ENCODE measurements at places on chromosomes 1 and 21.

DNA sequence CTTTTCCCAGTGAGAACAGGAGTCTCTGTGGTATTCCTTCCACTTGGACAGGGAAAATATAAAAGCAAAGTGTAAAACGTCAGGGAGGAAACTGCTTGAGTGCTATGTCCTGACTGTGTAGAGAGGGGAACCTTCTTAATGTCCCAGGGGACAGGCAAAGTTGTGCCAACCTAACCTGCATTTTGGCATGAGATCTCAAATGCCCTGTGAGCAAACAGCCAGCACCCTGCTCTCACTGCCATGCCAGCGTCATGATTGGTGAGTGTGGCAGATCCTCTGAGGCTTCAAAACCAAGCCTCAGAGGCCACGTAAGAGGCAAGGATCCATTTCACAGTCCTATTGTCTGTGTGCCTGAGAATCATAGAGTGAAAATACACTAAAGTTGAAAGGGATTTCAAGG is 49.7 kb upstream of the RAP1A start:
- DNase-seq: no peak

GRCh38 chr1:55071477-55071876 is 32.1 kb downstream of the PCSK9 start:
- DNase-seq: no peak

GRCh38 chr1:31715873-31716220 is 12.0 kb upstream of the COL16A1 start:
- DNase-seq: no peak

GRCh38 chr1:84415396-84415795 is 17.1 kb downstream of the DNASE2B start:
- DNase-seq: no peak

GRCh38 chr1:7002728-7003127 is 217.5 kb downstream of the CAMTA1 start:
- DNase-seq: no peak

DNA sequence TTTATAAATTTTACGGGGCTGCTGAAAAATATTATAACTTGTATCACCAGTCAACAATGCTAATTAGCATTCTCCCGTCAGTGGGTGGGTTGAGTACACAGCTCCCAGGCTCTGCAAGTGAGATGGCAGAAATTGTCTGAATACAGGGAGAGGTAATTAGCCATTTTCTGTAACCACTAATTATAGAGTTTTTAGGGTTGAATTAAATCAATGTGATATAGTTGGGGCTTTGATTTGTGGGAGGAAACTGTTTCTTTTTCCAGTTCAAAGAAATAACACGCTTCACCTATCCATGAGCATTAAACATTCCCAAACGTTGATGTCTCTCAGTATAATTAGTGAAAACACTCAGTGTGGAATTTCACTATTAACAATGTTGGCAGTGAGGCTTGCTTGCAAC is 1.5 kb downstream of the VANGL1 start:
- DNase-seq: no peak

- DNase-seq: no peak
Measured at GRCh38 chr1:61149010-61149860, 66.9 kb downstream of the NFIA start.
